Kidney (tissue), 22 donors: ENCODE measurements at places on chromosomes 1 and 21.

GRCh38 chr21:28193189-28193588 lies 799.5 kb downstream of the LTN1 start:
- no peak for DNase-seq

DNA sequence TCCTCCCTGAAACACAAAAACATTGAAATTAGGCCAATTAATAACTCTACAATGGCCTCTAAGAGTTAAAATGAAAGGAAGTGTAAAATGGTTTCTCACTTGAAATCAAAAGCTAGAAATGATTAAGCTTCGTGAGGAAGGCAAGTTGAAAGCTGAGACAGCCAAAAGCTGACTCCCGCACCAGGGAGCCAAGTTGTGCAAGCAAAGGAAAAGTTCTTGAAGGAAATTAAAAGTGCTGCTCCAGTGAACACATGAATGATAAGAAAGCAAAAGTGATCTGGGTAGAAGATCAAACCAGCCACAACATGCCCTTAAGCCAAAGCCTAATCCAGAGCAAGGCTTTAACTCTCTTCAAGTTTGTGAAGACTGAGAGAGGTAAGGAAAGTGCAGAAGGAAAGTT lies 22.8 kb downstream of the CYYR1 start:
- peak; percentile 68 for DNase-seq

- no peak for DNase-seq
Measured at GRCh38 chr1:96291468-96291867, 430.1 kb upstream of the PTBP2 start.

GRCh38 chr1:208170252-208170651 lies 73.9 kb downstream of the PLXNA2 start:
- DNase-seq: no peak

DNA sequence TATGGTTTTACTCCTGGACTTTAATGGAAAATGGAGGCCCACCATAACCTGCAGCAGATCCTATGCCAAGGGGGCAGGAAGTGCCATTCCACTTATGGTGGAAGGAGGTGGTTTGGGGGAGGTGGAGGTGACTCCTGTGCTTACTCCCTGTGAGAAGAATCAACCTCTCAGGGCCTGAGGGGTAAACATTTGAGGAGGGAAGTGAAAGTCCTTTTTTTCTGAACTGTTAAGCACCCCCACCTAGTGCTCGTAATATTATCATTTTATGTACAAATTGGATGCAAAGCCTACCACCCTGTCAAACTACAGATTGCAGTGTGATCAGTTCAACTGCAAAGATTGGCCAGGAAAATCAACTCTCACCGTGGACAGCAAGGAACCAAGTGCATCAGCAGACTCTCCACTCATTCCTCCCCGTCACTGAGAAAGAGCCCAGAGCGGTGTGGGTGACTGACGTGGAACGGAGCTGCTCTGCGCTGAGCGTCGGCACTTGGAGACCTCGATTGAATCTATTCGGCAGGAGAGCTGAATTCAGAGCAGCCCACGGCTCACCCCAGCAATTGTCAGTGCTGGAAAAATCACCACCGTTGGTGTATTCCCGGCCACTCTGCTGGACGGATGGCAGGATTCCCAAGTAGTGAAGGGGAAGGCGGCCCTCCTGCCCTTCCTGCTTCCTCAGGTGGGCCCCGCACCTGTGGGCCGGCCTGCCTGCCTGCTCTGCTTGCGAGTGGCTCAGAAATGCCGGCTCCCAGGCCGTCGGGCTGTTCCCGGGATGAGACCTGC lies 46.8 kb upstream of the COX20 start:
- no peak for DNase-seq

GRCh38 chr21:14382486-14382834 lies 486 bp downstream of the HSPA13 start:
- peak; percentile 66 for DNase-seq

DNA sequence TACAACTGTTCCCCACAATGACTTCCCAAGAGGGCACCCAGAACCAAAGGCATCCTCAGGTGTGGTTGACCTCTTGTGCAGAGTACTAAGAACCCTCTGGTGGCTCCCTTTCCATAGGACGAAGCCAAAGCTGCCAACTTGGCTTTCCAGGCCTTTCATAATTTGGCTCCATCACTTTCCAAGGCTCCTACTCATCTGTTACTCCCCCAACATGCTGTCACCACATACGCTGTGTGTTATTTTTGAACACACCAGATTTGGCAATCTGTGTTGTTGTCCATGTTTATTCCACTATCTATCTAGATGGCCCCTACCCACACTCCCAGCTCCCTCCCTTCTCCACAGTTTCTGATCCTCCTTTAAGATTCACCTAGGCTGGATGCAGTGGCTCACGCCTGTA lies 10.2 kb upstream of the NKAIN1 start:
- no peak for DNase-seq

DNA sequence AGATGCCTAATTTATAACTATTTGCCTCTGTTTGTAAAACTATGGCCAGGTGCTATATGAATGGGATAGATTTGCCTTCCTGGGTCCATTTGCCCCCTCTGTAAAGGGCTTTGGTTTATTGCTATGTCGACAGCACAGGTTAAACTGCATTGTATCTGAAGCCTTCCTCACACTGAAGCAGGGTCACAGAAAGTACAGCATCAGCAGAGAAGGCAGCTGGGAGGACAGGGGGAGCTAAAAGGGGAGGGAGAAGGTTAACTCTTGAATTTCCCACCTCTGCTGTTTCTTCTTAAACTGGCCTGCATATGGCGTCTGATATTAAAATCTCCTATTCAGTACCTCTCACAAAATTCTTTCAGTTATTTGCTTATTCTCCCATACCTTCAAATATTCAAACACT lies 297.4 kb downstream of the TM2D1 start:
- no peak for DNase-seq

DNA sequence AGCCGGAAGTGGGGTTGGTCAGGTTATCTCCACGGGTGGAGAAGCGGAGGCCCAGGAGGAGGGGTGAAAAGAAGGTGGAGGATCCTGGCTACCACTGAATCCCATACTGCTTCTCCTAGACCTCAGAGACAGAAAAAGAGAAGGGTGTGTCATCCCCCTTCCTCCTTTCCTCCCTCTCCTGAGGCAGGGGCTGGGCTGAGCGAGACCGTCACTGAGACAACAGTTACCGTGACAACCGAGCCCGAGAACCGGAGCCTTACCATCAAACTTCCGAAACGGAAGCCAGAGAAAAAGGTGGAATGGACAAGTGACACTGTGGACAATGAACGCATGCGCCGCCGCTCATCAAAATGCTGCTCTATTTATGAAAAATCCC lies 42.1 kb upstream of the NBPF3 start:
- peak; percentile 42 for DNase-seq

- DNase-seq: no peak
Measured at GRCh38 chr1:117181630-117182041, 29.1 kb downstream of the VTCN1 start.

GRCh38 chr1:75796376-75797272 lies at the start of gene MSH4:
Gene MSH4, plus strand, starts transcription at chr1:75796882. Its CDS starts 104 bp downstream, at chr1:75796986.
- no peak for DNase-seq

GRCh38 chr1:78279051-78279450 lies 211.7 kb upstream of the PTGFR start:
- no peak for DNase-seq

DNA sequence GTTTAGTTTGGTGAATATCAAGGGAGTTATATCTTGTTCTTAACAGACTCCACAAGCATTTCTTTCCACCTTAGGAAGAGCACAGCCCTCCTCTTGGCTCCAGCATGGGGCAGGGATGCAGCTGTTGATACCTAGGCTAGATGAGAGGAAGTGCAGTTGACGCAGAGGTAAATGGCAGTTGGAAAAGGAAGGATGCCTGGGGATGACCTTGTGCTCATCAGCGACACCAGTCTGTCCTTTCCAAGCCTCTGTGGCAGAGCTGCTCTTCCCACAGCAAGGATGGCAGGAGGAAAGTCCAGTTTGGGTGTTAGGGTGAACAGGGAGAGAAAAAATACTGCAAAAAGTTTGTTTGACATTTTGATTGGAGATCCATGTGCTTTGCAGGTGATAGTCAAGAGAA lies 6.2 kb downstream of the PROX1 start:
- no peak for DNase-seq

- no peak for DNase-seq
Measured at GRCh38 chr21:45149021-45149420, 74.6 kb downstream of the ADARB1 start.

DNA sequence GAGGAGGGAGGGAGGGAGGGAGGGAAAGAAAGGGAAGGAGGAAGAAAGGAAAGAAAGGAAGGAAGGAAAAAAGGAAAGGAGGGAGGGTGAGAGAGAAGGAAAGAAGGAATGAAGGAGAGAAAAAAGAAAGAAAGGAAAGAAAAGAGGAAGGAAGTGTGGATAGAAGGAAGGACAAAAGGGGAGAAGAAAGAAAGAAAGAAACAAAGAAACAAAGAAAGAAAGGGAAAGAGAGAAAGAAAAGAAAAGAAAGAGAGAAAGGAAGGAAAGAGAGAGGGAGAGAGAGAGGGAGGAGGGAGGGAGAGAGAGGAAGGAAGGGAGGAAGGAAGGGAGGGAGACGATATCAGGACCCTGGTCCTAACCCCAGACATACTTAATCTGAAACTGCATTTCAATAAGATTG lies 146.2 kb upstream of the ZC3H11B start:
- no peak for DNase-seq

GRCh38 chr1:66480162-66480561 lies 53.8 kb upstream of the SGIP1 start:
- peak; percentile 32 for DNase-seq

DNA sequence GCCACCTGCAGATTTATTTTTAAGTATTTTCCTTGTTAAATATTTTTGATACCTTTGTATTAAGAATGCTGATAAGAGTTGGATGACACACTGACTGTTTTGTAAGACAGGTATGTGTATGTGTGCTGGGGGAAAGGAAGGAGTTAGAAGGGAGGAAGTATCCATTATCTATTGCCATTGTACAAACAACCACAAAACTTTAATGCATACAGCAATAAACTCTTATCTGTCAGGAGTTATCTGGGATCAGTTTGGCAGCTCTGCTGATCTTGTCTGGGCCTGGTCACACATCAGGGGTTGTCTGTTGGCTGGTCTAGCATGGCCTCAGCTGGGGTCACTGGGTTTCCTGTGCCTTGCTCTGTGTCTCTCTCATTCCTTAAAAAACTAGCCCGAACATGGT lies 423.9 kb upstream of the USP24 start:
- no peak for DNase-seq

GRCh38 chr1:19013826-19014548 lies 57.5 kb upstream of the IFFO2 start:
- DNase-seq: peak; percentile 68

DNA sequence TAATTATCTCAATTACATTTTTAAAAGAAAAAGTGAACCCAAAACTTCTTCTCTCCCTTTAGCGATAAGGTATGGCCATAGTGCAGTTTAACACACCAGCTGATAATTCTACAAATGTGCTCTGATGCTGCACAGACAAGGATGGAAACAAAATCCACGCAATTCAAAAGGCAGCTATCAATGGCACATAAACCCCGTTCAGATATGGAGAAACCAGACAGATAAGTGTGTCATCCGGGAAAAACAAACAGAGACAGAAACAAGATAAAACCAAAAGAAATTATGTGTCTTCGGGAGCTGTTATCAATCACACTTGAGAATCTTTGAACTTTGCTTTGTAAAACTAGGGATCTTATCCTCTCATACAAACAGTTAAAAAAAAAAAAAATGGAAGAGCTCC lies 73.6 kb downstream of the SIPA1L2 start:
- no peak for DNase-seq

DNA sequence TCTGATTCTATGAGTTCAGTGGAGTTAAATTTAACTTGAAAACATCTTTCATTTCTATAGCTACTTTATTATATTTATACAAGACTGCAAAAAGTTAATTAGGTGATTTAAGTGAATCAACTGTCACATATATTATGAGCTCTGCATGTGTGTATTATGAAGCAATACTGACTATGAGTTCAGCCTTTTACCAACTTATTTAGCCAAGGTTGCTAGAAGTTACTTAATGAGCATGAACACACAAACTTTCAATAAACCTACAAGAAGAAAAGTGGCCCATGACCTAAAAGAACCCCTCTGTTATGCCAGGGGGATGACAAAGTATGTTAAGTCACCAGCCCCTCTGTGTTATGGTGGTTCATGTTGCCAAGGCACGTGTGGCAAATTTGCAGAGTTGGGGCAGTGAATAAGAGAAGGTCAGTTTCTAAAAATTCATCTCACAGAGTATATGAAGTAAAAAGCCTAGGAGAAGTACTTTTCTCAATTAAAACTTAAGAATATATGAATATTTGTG lies 86.7 kb upstream of the LYPLAL1 start:
- no peak for DNase-seq

GRCh38 chr1:244397131-244397530 lies 54.6 kb downstream of the ADSS2 start:
- no peak for DNase-seq

DNA sequence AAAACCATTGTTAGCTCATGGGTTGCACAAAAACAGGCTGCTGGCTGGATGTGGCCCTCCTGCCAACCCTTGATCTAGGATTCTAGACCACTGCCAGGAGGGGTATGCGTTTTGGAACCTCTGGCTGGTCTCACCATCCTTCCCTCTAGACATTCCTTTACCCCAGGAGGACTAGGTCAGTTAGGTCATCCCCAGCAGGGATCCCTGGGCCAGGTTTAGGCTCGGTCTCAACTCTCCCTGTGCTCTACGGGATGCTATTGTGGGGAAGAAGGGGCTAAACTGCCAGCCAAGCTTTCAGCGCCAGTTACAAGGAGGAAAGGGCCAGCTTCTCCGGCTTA lies 22.7 kb downstream of the SLC2A1 start:
- DNase-seq: no peak

DNA sequence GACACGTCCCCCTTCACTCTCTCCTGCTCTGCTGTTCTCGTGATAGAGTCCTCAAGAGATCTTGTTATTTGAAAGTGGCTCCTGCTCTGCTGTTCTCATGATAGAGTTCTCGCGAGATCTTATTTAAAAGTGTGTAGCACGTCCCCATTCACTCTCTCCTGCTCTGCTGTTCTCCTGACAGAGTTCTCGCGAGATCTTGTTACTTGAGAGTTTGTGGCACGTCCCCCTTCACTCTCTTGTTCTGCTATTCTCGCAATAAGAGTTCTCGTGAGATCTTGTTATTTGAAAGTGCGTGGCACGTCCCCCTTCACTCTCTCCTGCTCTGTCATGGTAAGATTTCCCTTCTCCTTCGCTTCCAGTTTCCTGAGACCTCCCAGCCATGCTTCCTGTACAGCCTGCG lies 47.9 kb downstream of the SMYD3 start:
- DNase-seq: no peak

- DNase-seq: no peak
Measured at GRCh38 chr1:157820299-157820698, 379 bp upstream of the FCRL1 start.

DNA sequence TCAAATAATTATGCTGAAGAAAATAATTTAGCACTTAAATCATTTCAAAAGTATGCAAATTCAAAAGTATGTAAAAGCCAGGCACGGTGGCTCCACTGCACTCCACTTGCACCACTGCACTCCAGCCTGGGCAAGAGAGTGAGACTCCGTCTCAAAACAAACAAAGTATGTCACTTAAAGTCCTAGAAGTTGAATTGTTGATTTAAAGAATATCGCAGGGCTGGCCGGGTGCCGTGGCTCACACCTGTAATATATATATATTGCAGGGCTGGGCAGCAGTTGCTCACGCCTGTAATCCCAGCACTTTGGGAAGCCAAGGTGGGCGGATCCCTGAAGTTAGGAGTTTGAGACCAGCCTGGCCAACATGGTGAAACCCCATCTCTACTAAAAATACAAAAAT lies 8.8 kb upstream of the SETDB1 start:
- no peak for DNase-seq
